ENCODE measurements at places on chromosomes 7 and 10.

DNA sequence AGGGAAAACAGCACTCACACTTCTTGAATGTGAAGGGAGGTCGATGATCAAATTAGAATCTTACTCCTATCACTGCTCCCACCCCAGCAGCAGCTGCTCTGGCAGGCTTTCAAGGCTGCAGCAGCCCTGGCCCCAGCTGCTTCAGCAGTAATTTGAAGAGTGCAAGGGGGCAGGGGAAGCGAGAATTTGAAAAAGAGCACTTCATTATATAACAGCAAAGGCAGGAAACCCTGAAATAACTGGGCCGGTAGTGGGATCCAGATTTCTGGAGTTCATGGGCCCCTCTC lies 44.9 kb downstream of the MYPN start:
- DNase-seq: no peak

- no peak for DNase-seq
These were observed 196.7 kb upstream of the PHYHIPL start for GRCh38 chr10:58979711-58980110.

DNA sequence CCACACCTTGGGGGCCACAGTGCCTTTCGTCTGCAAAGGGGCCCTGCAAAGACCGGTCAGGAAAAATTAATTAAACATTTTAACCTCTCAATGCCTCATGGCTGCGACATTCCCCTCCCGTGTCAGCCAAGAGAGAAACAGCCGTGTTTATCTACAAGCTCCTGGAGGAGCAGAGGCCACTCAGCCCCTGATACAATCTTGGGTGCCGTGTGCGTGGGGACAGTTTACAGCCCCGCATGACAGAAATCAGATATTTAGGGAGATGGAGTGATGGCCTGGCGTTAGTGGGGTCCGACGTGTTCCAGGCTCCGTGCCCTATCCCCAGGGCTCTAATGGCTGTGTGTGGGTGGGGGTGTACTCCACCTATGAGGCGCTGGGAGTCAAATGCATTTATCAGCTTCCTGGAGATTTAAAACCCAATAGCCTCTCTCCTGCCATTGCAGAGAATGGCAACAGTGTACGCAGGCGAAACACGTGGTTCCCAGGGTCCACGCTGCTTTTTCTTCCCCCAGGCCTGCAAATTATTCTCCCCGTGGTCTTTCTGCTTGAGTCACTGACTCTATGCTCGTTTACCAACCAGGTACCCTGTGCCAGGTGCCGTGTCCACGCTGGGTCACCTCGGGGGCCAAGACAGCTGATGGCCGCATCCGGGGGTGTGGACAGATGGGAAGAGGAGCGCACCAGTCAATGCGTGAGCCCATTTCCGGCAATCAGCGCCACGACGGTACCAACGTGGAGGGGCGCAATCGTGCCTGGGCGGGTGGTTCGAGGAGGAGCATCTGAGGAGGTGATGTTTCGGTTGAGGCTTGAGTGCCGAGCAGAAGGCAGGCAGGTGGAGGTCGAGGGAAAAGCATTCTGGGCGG lies 26.6 kb upstream of the PSMG3 start:
- no peak for DNase-seq

DNA sequence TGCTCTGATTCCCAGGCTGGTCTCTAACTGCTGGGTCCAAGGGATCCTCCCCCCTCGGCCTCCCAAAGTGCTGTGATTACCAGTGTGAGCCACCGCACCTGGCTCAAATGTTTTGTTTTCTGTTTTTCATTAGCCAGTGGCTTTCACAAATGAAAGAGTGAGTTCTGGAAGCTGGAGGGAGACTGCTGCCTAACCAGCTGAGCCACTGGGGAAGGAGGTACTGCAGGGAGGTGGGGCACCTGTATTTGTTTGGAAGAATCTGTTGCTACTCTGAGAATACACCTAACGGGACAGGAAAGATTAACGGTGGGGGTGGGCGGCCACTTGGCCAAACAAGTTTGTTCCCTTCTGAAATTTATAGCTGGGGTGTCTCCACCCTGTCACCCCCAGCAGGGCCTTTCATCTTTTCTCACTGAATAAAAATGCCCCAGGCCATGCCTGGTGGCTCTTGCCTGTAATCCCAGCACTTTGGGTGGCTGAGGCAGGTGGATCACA lies 4.7 kb downstream of the STOX1 start:
- DNase-seq: no peak

DNA sequence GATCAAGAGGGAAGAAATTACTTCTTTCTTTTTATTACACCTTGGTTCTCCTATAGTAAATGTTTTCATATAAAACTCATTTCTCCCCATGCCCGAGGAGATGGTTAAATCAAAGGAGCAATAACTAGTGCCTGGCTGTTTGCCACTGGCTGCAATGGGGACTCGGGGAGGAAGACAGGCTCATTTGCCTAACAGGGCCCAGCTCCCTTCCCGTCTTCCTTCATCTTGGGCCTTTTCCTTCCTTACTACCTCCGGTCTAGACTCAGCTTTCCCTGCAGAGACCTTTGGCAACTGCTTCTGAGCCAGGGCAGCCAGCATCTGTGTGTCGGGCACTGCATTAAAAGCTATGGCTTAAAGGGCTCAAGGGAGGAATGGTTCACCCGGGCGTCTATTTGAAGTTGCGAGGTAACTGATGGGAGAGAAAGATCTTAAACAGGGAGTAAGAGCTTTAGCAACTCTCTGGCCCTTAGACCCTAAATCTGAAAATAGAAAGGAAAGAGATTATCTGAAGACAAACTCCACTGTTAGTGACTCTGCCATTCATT lies 63.5 kb downstream of the CALD1 start:
- DNase-seq: no peak

GRCh38 chr10:21161090-21161625 lies 264.0 kb upstream of the NEBL start:
- DNase-seq: no peak

DNA sequence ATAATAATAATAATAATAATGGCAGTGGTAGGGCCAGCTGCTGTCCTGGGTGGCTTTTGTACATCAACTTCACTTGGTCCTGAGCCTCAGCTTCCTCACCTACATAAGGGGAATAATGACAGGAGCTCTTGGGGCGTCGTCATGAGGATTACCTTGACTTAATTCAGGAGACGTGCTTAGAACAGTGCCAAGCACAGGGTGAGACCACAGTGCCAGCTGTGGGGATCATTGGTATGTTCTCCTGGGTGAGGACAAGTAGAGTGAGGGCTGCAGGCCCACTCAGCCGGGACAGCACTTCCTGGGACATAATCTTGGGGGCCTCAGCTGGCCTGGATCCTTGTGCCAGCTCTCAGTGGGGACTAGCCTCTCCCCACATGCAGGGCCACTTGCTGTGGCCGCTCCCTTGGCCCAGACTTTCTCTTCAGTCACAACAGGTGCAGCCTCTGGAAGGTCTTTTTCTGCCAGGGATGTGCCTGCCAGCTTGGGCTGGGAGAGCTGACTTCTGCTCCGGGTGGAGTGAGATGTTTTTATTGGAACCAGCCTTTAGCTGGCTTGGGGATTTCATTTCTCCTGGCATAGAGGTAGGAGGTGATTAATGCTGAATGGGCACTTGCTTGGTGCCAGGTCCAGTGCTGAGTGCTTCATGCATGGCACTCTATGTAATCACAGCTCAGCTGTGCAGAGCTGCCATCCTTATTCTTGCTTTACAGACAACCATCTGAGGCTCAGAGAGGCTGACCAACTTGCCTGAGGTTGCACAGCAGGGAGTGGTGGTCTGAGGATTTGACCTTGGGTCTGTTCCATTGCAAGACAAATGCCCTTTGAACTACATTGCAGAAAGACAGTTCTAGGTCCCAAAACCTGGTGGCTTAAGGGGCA lies 45.3 kb downstream of the TSPAN15 start:
- DNase-seq: no peak

DNA sequence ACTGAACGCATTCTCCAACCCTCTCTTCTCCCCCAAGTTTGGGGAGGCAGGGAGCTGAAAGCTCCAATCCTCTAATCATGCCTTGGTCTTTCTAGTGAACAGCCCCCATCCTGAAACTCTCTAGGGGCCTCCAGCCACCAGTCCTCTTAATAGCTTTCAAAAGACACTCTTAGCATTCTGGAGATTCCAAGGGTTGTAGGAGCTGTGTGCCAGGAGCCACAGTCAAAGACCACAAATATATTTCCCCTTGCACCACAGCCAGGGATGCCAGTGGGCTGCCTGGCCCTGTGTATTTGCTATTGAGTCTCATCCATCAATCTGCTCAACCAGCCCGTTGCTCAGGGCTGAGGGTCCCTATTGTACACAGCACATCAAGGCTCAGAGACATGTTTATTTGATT lies 18.5 kb upstream of the MLXIPL start:
- DNase-seq: no peak

- DNase-seq: no peak
These were observed 41.4 kb downstream of the VAX1 start for GRCh38 chr10:117096599-117097201.

DNA sequence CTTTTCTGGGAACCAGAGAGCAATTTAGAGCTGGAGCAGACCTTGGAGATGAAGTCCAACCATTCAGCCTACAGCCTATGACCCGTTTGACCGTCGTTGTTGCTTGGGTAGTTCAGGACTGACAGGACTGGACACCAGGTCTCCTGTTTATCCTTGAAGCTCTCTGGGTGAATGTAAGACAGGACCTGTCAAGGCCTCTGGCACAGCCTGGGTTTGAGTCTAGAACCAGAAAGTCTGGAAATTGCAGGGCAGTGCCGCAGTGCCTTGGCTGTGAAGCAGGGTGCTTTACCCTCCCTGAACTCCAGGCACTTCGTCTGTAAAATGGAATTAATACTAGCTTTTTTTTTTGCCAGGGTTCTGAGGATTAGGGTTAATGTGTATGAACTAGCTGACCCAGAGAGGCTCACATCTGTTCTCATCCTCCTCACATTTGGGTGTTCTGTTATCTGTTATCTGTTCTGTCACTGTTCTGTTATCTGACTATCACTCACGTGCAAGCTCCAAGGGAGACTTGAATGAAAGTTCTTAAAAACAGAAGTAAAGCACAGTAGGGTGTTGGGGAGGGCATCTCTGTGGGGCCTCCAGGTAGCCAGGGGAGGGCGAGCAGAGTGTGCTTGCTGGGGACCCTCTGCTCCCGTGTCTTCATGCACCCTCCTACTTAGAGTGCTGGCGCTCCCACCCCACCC lies 9.9 kb downstream of the BLVRA start:
- DNase-seq: no peak

GRCh38 chr10:86354761-86355540 lies 11.6 kb downstream of the GRID1 start:
- no peak for DNase-seq

Data from T-cell (primary cell).